Osteocyte (in vitro differentiated cells): ENCODE measurements at places on chromosomes 7 and 10. TPM values are rescaled to one million over a fixed set of nuclear protein-coding genes. Genes with fewer than 3 reads are reported as not detected.

CDK1 gene
- 12.6 and 13.1 TPM in 2 replicates for total RNA-seq

DRGX gene
- total RNA-seq = not detected in 2 replicates

- peak overlapping the region; percentile 51 for H3K4me3 ChIP-seq
- peak; percentile 95 for DNase-seq
- H3K27me3 ChIP-seq = peaks cover 5% of the 10 kb centered on the region
- peak overlapping the region; percentile 92 for H3K27ac ChIP-seq
- H3K4me1 ChIP-seq = peaks cover 46% of the 10 kb centered on the region
- H3K36me3 ChIP-seq = no peaks in the 10 kb centered on the region
Observed at GRCh38 chr10:97889461-97890265, 40.0 kb downstream of the GOLGA7B start.

- H3K4me1 ChIP-seq = no peaks in the 10 kb centered on the region
- no peak overlapping the region for H3K27ac ChIP-seq
- peaks cover 54% of the 10 kb centered on the region for H3K27me3 ChIP-seq
- no peak overlapping the region for H3K4me3 ChIP-seq
- no peak for DNase-seq
Observed at GRCh38 chr10:78642269-78642816, 426.4 kb upstream of the ZMIZ1 start.
